Right cardiac atrium (tissue), 5 donors: ENCODE measurements at places on chromosomes 12 and 14.

DNA sequence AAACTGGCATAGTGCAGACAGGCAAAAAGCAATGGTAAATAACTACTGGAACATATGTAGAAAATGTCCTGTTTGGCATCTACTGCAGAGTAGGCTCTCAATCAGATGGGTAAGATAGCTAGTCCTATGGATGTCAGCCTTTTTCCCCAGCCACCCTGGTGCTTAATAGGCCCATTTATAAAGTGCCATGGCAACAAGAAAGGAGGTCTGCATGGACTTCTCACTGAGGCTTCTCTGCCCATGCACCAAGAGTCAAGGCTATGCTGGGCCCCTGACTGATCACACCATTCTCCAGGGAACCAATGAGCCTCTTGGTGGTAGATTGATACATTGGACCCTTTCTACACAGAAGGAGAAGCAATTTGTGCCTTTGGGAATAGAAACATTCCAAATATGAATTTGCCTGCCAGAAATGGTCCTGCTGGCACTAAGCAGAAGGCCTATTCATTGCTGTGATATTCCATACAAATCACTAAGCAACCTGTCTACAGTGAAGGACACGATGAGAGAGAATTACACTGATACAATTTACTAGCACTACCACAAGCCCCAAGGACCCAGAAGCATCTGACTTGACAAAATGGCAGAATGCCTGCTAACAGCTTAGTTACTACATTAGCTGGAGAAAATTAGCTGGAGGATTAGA lies 43.8 kb downstream of the RESF1 start:
- no peak for DNase-seq

DNA sequence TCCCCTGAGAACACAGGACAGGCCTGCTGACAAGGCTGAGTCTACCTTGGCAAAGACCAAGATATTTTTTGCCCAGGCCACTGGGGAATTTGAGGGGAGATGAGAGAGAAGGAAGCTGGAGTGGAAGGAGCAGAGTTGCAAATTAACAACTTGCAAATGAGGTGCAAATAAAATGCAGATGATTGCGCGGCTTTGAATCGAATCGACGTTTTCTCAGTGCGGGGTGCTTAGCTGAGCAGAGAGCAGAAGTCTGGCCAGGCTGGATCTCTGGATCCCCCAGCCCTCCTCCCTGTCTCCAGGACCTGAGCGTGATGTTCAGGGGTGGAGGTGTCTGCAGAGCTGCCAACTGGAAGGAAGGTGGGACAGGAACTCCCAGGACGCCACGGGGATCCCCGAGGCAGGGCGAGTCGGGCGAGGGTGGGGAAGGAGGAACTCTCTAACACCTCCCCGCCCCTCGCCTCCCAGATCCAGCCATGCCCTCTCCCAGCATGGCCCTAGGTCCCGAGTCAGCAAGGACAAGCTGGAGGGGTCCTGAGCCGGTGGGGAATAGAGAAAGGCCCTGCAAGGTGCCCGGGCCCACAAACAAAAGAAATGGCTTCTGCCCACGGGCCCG lies 527 bp upstream of the CARMIL3 start:
- no peak for DNase-seq

DNA sequence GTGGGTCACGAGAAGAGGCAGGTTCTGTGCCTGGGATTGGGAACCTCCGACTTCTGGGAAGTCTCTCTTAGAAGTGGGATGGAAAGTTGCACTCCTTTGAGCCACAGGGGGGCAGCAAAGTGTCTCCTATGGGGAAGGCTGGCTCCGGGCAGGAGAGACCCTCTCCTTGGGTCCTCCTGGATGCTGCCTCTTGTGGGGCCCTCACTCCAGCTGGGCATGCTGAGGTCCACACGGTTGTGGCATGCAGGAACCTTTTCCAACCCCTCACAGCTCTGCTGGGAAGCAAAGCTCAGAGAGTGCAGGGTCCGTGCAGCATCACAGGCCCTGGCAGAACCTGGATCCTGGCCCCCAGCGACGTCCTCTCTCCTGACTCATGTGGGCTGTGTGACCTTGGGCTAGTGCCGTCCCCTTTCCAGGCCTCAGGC lies 17.4 kb downstream of the SDSL start:
- peak; percentile 43 for DNase-seq

- no peak for DNase-seq
These were observed 87.8 kb upstream of the RFLNA start for GRCh38 chr12:124207049-124207448.

- peak; percentile 38 for DNase-seq
These were observed 840 bp downstream of the SIX4 start for GRCh38 chr14:60723116-60723906.

- DNase-seq: no peak
These were observed 79.5 kb upstream of the CCDC198 start for GRCh38 chr14:57573173-57573572.

DNA sequence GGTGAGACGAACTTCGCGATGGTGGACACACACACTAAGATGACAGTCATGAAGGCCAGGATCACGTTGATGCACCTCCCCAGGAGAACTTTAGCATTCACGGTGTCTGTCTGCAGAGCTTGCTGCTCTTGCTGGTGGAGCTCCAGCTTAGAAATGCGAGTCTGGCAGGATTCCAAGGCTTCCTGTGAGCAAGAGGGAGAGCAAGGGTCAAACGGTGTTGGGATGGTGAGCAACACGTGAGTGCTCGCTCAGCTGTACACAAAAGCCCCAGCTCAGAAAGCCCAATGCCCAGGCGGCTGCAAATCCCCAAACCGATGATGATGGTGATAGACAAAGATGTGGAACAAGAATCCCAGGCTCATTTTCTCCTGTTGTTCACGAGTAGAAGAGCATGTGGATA lies 78.8 kb downstream of the TMCC3 start:
- DNase-seq: peak; percentile 56

DNA sequence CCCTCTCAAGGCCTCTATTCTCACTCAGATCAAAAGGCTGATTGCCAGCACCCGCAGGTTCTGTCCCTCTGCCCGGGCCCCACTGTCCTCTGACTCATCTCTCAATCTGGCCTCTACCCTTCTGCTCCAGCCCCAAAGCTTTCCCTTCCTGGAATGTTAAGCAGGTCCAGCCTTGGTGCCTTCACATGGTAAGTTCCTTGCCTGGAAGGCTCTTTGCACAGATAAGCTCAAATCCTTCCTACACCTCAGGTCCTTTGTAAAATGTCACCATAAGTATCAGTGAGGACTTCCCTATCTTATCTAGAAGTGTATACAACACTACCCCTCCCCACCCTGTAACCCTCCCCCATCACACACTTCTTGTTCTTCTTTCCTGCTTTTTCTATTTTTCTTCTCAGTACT lies 22.2 kb downstream of the LPCAT3 start:
- DNase-seq: no peak

DNA sequence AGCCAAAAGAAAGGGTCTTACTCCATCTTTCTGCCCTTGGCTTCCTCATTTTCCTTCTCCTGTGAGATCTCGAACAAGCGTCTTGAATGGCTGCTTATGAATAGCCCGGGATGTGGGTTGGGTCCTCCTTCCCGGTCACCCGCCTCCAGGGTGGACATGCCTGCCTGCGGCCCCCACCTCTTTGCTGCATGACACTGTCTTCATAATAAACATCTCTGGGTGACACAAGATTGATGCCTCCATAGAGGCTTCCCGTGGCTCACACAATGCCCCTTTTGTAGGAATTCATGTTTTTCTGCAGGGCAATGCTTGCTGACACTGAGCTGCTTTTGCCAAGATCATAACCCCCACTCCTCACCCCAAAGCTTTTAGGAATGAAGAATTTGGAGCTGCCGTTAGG lies 125.9 kb downstream of the ZNF664 start:
- no peak for DNase-seq

- no peak for DNase-seq
These were observed 3.4 kb downstream of the CYP46A1 start for GRCh38 chr14:99687284-99688209.

DNA sequence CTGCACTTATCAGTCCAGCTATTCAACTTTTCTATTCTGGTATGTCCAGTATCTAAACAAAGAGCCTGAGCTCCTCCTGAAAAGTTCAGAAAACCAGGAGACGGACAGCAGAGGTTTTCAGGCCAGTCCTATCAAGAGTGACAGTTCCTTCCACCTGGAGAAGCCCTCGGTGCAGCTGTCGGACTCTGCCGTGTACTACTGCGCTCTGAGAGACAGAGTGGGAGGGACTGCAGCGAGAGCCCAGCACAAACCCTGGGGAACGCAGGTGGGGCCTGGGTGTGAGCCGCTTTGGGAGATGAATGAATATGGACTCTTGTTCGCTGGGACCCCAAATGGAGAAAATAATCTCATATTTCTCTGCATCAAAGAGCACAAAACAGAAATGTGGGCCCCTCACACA lies 329.8 kb upstream of the OR4E1 start:
- no peak for DNase-seq

DNA sequence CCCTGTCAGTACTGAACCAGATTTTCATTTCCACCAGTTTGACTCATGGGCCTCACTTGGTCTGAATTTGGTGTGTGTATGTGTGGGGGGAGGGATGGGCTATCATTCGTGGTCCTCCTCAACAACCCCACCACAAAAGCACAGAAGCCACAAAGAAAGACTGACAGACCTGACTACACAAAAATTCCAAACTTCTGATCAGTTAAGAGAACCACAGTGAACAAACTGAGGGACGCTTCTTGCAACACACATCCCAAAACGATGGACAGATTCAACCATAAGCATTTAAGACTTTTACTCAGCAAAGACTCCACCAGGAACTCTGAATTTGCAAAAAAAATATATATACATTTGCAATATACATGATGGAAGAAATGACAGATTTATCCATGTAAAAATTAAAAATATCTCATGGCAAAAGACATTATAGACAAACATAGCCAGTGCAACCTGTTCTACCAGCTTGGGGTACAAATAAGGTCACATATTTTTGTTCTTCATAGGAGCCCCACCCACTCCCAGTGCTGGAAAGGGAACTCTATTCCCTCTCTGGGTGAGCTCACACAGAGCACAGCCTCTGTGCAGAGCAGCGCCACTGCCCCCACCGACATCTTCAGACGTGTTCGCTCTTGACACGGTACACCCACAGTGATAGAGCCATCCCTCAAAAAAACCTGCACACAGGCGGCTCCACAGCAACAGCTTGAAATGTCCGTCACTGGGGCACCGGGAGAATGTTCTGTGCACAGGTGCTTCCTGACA lies 49.7 kb downstream of the JAG2 start:
- DNase-seq: no peak

DNA sequence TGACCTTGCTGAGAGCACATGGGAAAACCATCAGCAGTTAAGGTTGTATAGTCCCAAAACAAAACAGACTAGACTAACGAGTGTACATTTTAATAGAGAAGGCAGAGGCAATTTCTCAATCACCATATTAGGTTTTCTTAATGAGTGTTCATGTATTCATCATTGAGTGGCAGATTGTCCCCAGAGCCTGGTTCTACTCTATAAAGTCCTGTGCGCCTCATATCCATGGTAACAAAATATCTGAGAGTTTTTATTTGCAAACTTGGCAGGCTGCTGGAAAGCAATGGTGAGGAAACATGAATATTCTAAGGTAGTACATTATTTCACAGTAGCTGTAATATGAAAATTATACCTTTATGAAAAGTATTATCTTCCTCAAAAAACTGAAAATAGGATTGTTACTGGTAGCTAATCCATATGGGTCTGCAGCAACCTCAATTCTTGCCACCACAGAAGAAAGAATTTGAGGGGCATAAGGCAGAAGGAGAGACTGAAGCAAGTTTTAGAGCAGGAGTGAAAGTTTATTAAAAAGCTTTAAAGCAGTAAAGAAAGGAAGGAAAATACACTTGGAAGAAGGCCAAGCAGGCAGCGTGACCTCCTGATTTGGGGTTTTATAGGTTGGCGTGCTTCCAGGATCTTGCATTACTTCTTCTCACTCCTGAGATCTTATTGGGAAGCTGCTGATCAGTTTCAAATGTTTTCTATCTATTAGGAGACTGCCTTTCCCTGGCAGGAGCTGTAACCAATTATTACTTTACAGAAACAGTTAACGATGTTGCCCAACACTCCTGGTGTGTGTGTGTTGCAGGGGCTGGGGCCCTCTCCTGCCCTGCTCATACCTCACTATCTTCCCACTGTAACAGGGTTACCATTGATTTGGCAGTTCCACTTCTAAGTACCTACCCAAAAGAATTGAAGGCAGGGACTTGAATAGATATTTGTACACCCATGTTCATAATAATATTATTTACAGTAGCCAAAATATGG lies 154.0 kb upstream of the NUDT4 start:
- DNase-seq: no peak

- DNase-seq: no peak
These were observed 147.7 kb upstream of the SYT10 start for GRCh38 chr12:33587354-33587753.

- peak; percentile 60 for DNase-seq
These were observed 603 bp downstream of the PABPN1 start for GRCh38 chr14:23321572-23322547.

GRCh38 chr12:109455706-109456105 lies 21.4 kb downstream of the KCTD10 start:
- no peak for DNase-seq

GRCh38 chr12:27957366-27957765 lies 15.2 kb downstream of the PTHLH start:
- no peak for DNase-seq

DNA sequence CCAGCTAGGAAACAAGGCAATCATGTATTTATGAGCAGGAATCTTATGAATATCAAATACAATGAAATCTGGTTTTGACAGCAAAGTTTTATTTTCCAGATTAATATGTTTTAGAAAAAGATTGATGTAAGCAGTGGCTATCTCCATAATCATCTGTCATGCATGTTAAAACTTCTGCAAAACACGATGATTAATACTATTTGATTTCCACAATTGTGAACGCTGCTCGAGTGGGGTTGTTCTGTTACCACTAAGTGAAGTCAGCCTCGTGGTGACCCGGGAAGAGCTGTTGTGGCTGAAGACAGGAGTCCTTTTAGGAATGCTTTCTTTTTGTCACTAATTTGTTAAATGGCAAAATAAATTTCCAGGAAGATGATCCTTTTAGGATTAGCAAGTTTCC lies 9.4 kb downstream of the CFAP251 start:
- DNase-seq: no peak

GRCh38 chr14:69263364-69263763 lies 3.4 kb downstream of the GALNT16 start:
- DNase-seq: peak; percentile 85

DNA sequence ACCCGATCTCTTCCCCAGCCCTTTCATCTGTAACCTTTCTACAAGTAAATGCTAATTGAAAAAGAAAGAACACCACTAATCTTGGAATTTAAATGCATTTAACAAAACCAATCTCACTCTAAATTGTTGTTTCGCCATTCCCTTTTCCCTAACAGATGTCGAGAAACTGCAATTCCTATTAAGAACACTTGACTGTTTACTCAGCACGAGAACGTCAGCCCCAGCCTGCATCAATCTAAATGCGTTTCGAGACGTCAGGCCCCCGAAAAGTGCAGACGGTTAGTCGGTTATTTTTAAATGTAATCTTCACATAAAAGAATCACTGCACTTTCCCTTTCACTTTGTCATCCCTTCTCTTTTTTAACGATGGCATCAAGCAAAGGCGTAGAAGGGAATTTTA lies 837.6 kb downstream of the VRK1 start:
- DNase-seq: no peak
